ENCODE measurements at places on chromosomes 2 and 18.

DNA sequence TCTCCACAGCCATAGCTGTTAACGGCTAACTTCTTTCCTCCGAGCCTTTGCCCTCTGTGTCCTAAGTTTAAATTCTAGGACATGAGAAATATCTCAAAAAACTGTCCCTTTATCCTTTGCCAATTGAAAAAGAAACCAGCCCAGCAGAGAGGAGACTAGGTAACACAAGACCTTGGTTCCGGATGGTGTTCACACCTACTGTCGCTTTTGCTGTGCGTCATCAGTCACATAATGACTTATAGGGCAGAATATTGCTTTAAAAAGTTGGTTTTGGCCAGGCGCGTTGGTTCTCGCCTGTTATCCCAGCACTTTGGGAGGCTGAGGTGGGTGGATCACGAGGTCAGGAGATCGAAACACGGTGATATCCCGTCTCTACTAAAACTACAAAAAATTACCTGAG is 66.2 kb downstream of the SP3 start:
- DNase-seq, result no peak

DNA sequence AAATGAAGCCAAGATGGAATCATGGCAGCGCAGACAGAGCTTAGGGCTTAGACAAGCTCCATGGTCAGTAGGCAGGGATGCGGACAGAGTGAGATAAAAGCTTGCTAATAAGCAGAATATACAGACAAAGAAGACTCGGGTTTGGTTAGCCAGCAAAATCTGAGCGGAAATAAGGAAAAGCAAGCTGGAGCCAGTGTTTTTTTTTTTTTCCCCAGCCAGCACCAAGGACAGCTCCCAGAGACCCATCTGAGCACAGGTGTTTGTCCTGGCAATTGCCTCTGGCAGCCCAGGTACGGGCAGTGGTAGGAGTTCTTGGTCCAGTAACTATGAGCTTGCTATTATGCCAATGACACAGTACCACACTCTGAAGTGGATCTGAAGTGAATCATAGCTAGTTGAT is 187.6 kb downstream of the ADCYAP1 start:
- no peak for DNase-seq

GRCh38 chr2:63049970-63050333 is 678 bp upstream of the OTX1 start:
- DNase-seq, result peak; percentile 40

- no peak for DNase-seq
These were observed 18.4 kb downstream of the INPP4A start for GRCh38 chr2:98463081-98463481.

DNA sequence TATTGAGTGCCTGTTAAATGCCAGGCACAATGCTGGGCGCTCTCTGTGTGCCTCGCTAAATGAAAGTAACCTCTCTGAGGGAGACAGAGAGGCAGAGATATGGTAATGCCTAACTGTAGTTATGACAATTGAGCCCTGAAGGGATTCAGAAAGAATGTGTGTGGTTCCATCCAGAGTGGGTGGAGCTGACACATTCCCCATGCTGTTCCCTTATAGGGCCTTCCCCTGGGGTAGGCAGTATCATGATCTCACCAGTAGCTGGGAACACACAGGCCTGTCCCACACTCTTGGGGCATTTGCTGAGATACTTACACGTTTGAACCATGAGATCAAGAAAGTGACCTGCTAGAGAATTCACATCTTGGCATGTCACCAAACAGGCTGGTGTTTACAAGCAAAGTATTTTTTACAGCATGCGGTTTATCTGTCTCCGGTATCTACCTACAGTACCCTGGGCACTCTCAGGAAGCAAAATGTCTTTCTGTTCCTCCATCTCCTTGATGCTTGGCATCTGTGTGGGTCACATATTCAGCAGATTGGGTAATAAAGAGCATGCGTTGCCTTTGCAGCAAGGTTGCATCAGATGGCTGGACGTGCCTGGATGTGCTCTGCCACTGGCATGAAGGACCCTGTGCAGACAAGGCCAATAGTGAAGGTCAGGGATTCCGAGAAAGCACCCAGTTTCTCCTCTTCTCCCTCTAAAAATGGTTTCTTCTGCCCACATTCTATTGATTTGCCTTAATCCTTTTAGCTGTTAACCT is 9.4 kb downstream of the CTIF start:
- peak; percentile 92 for DNase-seq

- no peak for DNase-seq
These were observed 160.7 kb downstream of the TFCP2L1 start for GRCh38 chr2:121124330-121124729.

GRCh38 chr2:47401789-47402554 is 984 bp upstream of the MSH2 start:
- DNase-seq, result no peak

DNA sequence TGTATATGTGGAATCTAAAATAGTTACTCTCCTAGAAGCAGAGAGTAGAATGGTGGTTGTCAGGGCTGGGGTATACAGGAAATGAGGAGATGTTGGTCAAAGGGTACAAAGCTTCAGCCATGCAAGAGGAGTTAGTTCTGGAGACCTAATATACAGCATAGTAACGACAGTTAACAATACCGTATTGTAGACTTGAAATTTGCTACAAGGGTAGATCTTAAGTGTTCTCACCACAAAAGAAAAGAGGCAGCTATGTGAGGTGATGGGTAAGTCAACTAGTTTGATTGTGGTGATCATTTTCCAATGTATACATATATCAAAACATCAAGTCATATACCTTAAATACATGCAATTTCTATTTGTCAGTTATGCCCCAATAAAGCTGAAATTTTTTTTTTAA is 98.2 kb upstream of the CYP1B1 start:
- no peak for DNase-seq

DNA sequence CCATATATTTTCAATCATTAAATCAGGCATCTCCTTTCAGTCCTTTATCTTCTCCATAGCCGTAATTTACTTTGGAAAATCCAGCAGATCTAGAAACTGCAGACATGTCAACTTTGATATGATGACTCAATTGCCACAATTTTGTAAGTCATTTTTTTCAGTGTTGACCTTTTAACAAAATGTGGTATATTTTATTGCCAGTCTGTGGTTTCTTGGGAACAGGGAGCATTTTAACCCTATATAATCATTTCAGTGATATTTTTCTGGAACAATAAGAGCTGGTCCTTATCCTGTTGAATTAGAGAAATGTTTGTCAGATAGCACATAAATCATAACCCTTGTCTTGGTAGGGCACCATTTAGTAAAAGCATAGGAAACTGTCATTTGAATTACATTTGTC is 90.9 kb upstream of the UBXN4 start:
- DNase-seq, result no peak

DNA sequence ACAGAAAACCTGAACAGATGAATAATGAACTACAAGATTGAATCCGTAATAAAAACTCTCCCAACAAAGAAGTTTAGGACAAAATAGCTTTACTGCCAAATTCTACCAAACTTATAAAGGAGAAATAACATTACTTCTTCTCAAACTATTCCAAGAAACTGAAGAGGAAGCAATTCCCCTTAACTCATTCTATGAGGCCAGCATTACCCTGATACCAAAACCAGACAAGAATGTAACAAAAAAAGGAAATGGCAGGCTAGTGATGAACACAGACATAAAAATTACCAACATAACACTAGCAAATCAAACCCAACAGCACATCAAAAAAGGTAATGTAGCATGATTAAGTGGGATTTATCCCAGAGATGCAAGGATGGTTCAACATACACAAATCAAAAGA is 213.7 kb upstream of the FOSL2 start:
- DNase-seq, result no peak

- DNase-seq, result no peak
These were observed 149.3 kb downstream of the FAM124B start for GRCh38 chr2:224252631-224253030.

GRCh38 chr2:102453501-102453900 is 19.5 kb upstream of the SLC9A4 start:
- DNase-seq, result no peak

GRCh38 chr2:199315299-199316179 is 142.2 kb downstream of the SATB2 start:
- peak; percentile 6 for DNase-seq

- DNase-seq, result no peak
These were observed 52.4 kb downstream of the LONRF2 start for GRCh38 chr2:100269889-100270288.

GRCh38 chr18:68705119-68705518 is 9.8 kb downstream of the TMX3 start:
- no peak for DNase-seq

- DNase-seq, result peak; percentile 74
These were observed 3.1 kb downstream of the BCL11A start for GRCh38 chr2:60550178-60550983.

GRCh38 chr18:12811191-12811950 is 72.7 kb downstream of the PTPN2 start:
- peak; percentile 78 for DNase-seq

DNA sequence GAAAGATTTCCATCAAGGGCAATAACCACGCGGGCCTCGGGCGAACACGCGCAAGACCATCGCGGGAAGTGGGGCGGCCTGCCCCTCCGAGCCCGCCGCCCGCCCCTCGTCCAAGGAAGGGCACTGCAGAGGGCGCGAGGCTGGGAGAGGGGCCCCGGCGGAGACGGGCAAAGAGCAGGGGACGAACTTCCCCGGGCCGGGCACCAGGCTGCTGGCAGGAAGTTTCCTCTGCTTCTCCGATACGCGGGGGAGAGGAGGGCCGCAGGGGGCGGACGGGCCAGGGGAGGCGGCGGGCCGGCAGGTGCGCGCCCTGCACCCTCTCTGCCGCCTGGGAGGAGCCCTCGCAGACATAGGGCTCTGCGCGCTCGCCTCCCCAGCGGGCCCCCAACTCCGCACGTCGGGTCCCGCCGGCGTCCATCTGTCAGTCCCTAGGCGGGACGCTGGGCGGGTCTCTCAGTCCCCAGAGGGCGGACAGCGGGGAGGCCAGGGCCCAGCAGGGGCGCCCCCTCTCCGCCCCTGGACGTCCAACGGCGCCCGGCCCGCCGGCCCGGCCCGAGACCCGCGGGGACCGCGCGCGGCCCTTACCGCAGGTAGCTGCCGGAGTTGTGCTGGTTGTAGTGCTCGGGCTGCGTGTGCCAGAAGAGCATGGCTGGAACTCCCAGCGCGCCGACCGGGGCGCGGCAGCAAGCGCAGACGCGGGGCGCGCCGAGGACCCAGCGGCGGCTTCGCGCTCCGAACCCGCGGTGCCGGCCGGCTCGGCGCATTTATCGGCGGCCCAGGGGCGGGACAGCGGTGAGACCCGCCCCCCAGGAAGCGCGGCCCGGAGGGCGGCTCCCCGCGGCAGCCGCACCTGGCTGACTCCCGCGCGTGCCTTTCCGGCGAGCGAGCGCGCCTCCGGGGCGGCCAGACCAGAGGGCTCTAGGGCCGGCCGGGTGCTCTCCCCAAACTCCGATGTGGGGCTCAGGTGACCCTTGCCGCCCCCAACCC is at the start of gene TFCP2L1:
TFCP2L1 (minus strand) TSS at position 740 of the 987 bp plus-strand sequence; CDS start at position 647, 93 bp downstream.
- DNase-seq, result peak; percentile 30

- peak; percentile 94 for DNase-seq
These were observed 116.8 kb upstream of the HNMT start for GRCh38 chr2:137847443-137847842.

- no peak for DNase-seq
These were observed 115.3 kb upstream of the SCN7A start for GRCh38 chr2:166609183-166609959.

GRCh38 chr18:74519320-74520095 is 14.8 kb upstream of the CNDP1 start:
- no peak for DNase-seq

- DNase-seq, result no peak
These were observed 59.6 kb downstream of the CSRNP3 start for GRCh38 chr2:165529130-165529529.

DNA sequence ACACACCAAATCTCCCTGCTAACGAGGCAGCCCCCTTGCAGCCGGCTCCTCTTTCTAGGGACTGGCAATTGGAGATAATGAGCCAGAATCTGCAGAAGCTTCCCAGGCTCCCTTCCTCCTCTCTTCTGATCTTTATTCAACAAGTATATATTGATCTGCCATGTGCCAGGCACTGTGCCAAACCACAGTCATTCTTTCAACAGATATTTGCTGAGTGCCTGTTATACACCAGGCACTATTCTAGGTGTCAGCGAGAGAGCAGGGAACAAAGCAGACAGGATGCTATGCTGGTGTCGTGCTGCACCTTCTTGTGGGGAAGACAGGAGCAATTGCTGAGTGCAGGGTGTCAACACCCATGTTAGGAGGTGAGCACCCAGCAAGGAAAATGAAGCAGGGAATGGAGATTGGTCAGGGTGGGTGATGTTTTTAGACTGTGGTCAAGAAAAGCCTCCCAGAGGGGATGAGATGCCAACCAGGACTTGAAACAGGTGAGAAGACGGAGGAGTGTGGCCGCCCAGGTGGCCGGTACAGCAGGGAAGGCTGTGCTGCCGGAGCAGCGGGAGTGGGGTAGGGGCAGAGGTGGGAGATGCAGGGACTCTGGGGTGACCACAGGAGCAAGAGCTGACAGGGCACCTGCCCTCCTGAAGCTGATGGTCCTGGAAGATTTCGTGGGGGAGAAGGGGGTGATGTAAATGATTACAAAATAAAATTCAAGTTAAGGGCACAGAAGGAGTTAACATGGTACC is 307.6 kb upstream of the RAB12 start:
- DNase-seq, result no peak

DNA sequence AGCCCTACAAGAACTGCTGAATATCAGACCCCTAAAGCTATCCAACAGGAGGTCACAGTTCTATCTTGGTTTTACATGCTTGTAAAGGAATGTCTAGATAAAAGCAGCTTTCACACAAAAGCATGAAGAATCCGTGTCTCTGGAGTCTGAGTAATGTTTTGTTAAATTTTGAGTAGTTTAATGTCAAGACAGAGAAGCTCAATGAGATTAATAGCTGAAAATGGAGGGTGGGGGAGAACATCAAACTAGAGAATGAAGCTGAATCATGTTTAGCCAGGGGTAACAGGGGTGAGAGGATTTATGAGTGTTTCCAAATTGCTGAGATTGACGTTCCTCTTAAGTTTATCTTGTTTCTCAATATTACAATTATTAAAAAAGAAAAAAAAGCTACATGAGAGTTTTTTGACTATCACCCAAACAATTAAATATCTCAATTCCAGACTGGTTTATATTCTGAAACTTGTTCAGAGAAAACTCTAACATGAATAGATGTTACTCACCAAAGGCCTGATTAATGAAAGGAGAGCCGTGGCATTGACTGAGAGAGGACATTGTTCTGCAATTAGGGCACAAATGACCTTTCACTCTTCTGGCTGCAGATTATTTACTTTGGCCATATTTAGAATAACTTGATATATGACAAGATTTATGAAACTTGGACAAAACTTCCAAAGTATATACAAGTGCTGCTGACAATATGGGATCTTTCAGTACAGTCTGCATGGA is 266.4 kb upstream of the ETAA1 start:
- DNase-seq, result no peak

GRCh38 chr2:222797261-222797660 is 63.6 kb upstream of the ACSL3 start:
- DNase-seq, result no peak

- no peak for DNase-seq
These were observed at the start of gene NCK2 for GRCh38 chr2:105744909-105745853. Gene NCK2, plus strand, starts transcription at chr2:105744912. Its CDS starts 110,152 bp downstream, at chr2:105855064.

- DNase-seq, result no peak
These were observed 2.7 kb upstream of the SOS1 start for GRCh38 chr2:39123436-39123999.

- no peak for DNase-seq
These were observed 16.8 kb downstream of the IL37 start for GRCh38 chr2:112927745-112928144.
